ENCODE measurements at places on chromosomes 13 and 19.

- no peak for DNase-seq
Measured at GRCh38 chr13:94169454-94170144, 309.9 kb downstream of the DCT start.

DNA sequence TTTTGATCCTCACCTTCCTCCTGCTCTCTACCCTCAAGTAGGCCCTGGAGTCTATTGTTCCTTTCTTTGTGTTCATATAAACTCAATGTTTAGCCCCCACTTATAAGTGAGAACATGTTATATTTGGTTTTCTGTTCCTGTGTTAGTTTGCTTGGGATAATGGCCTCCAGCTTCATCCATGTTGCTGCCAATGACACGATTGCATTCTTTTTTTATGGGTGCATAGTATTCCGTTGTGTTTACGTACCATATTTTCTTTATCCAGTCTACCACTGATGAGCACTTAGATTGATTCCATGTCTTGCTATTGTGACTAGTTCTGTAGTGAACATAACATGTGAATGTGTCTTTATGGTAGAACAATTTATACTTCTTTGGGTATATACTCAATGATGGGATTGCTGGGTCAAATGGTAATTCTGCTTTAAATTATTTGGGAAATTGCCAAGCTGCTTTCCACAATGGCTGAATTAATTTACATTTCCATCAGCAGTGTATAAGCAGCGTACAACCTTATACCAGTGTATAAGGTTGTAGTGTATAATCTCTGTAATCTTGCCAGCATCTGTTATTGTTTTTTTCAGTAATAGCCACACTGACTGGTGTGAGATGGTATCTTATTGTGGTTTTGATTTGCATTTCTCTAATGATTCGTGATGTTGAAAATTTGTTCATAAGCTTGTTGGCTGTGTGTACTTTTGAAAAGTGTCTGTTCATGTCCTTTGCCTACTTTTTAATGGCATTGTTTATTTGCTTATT is 288.9 kb downstream of the KCNRG start:
- DNase-seq, result no peak

DNA sequence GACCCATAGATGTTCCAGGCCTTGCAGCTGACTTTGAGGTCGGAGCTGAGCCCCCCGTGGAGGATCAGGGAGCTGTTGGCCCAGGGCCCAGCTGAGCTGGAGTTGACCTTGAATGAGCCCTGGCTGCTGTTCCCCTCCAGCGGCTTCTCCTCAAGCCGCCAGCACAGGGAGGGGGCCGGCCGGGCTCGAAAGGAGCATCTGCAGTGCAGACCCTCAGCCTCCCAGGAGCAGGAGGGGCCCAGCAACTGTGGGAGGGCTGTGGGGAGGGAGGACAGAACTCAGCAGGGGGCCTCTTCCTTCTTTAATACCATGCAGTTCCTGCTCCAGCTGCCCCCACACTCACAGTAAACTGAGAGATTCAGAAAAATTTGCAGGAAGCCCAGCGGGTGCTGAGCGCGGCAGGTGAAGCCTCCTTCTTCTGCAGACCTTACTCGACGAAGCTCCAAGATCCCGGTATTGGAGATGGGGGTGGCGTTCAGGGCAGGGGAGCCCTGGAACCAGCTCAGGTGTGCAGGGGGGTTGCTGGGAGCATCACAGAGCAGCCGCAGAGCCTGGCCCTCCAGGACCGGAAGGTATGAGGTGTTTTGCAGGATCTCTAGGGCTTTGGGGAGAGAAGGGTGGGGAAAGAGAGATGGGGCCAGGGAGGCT is 2.6 kb downstream of the SIGLEC5 start:
- DNase-seq, result no peak

DNA sequence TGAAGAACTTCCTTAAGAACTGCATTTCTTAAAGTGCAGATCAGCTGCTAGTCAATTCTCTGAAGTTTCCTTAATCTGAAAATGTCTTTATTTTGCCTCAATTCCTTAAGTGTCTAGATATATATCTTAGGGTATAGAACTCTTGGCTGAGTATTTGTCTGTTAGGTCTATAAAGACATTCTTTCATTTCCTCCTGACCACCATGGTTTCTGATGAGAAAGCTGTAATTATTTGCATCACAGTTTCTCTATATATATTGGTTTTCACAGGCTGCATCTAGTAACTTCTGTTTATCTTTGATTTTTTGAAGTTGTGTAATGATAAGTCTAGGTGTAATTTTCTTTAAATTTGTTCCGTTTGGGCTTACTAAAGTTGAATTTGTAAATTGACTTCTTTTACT is 15.2 kb downstream of the NDFIP2 start:
- DNase-seq, result no peak

GRCh38 chr19:3658870-3659745 is 32.5 kb upstream of the CACTIN start:
- no peak for DNase-seq

GRCh38 chr13:26249551-26249950 is 4.4 kb upstream of the CDK8 start:
- DNase-seq, result no peak

DNA sequence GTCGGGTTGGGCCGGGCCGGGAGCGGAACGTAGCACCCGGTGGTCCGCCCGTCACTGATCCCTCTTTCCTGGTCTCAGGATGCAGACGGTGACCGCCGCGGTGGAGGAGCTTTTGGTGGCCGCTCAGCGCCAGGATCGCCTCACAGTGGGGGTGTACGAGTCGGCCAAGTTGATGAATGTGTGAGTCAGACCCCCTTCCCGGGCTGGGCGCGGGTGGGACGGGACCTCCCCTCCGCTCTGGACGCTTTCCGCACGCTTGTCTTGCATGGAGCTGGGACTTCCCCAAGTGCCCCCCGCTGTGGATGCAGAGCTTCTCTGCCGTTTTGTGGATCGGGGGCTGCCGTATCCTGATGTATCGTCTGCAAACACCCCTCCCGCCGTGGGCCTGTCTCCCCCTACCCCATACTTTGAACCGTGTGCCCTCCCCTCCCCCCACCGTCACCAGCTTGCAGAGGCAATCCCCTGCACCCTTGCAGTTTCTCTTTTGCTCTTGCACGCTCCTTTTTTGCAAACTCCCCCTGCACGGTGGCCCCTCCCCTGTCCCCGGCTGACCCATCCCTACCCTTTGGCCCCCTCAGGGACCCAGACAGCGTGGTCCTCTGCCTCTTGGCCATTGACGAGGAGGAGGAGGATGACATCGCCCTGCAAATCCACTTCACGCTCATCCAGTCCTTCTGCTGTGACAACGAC is 669 bp downstream of the GADD45B start:
- peak; percentile 70 for DNase-seq

DNA sequence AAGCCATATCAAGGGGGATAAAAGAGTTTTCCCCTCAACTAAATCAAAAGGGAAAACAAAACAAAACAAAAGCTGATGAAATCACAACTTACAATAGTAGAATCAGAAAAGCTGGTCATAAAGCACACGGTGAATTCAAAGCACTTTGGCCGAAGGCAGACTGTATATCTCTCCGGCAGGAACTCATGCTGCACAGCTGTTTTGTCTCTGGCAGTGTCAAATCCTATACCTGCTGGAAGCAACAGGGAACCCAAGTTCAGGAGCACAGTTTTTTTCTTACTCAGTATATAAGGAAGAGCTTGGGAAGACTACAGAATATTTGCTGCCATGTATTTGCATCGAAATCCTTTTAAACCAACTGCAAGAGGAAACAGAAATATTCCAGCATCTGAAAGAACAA is 213.7 kb downstream of the RFC3 start:
- no peak for DNase-seq

- DNase-seq, result no peak
Measured at GRCh38 chr19:39372941-39373340, 18.0 kb downstream of the PAF1 start.

DNA sequence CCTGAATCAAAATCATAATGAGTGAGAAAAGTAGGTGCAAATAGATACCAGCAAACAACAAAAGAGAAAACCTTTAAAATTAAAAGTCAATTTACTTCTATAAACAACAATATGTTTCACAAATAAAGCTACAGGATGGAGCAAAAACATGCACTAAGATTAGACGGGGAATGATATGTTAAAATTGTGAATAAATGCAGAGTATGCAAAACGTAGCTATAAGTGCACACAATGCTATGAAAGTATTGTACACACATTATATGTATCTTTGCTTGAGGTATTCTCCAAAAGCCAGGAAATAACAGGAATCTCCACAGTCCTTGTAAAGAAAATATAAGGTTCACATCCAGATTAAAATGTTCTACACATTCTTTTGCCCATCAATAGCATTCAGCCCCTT is 523.9 kb downstream of the EFNB2 start:
- DNase-seq, result no peak

DNA sequence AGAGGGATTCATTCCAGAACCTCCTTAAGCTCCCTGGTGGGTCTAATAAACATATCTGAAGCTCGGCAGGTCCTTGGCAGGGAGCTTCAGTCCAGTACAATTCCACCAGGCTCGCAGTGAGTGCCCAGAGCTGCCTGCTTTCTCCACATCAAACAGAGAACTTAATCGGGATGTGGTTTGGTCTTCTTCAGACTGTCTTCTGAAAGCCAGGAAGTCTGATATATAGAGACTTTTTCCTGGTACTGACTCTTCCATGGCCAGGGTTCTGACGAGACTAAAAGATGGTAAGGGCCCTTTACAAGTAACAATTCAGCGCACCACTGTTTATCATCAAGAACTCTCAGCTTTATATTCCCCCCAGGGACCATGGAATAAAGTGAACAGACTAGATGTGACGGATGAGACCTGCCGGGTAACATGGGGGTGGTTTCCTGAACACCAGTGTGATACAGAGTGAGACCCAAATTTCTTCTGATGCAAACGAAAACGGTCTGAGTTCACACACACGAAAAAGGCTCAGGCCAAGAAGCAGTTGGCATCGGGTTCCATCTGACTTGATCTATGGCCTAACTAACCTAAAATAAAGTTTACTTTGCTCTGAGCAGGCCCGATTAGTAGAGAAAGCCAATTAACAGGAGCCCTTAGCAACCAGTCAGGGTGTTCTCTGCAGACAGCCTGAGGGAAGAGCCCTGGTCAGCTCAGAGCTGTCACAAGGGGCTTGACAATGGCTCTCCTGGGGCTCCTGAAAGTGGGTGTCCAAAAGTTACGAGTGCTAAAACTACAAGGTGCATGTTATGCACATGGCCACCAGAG is 29.0 kb downstream of the RANBP3 start:
- peak; percentile 31 for DNase-seq

- DNase-seq, result no peak
Measured at GRCh38 chr19:3659746-3660112, 33.1 kb upstream of the CACTIN start.

DNA sequence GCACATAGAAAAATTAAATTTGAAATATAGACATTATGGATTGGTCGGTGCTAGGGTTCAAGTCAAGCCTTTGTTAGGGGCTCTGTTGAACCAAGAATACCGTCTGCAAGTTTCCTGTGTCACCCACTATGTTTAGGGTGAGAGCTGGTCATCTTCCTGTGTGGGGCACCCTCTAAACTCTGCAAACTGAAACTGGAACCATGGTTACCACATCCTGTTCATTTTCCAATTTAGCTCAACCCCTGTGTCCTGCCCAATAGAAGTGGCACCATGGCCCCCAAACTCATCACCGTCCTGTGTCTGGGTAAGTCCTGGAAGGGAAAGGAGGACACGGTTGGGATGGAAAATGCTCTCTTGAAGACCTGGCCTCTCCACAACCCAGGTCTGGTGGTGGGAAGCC is 29.9 kb downstream of the LAIR2 start:
- DNase-seq, result peak; percentile 73

DNA sequence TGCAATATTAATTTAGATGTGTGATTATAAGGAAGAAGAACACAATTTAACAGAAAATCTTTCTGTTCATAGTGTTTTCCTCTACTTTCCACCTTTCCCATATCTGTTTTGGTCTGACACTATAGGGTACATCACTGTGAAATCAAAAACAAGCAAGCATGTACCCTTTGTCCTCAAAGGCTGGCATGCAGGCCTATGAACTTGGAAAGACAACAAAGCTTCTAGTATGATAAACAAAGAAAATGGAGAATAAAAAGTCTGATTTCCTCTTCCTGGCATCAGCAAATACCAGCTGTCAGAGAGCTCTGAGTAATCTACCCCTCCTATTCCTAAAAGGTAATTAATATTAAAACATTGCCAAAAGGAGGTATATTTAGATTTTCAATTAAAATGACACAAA is 5.6 kb upstream of the NEK3 start:
- no peak for DNase-seq

- no peak for DNase-seq
Measured at GRCh38 chr13:30061217-30061616, 210.8 kb upstream of the UBL3 start.

- DNase-seq, result no peak
Measured at GRCh38 chr19:13094771-13095392, 7.8 kb downstream of the LYL1 start.

DNA sequence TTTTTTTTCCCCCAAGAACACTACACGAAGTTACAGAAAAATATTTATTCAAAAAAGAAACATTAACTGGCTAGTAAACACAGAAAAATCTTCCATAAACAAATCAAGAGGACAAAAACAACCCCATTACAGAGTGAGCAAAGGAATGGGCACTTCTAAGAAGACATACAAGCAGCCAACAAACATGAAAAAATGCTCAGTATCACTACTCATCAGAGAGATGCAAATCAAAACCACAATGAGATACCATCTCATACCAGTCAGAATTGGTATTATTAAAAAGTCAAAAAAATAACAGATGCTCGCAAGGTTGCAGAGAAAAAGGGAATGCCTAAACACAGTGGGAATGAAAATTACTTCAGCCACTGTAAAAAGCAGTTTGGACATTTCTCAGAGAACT is 131.7 kb downstream of the UGGT2 start:
- no peak for DNase-seq

DNA sequence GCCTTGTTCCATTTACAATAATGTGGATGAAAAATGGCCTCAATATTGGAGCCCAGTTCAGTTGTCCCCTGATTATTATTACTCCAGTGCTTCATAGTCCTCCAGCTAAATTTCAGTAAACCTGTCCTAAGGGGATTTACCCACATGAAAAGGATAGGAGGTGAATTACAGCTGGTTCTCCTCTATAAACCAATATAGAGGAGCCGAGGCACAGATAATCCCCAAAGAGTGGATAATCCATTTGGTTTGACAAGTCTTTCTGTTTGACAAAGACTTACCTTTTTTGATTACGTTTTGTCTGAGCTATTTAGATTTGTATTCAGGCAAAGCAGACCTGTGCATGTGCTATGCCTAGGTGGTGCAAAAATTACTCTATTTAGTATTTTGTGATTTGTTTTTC is 2.7 kb downstream of the CNMD start:
- no peak for DNase-seq

DNA sequence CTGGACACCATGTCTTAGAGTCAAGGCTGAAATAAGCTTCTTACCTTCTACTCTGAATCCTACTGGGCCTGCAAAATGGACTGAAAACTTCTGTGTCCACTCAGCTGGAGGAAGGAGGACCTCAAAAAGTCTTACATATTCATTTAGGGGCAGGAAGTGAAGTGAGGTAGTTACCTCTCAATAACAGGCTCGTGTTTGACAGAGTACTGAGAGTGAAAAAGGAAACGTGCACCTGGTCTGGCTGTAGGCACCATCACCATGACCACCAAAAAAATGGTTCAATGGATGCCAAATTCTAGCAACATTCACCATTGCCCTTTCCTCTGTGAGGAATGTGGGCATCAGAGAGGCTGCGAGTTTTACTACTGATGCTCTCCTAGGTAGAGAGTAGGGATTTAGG is 176.2 kb downstream of the RFC3 start:
- DNase-seq, result no peak

All from activated CD4-positive, alpha-beta T cell treated with anti-CD3 and anti-CD28 coated beads, Interleukin-10, Interleukin-2, amounts not matched to agents 100 ng/mL and 50 ng/mL, durations not matched to agents 16 hours and 8 hours (primary cell).